ENCODE measurements at places on chromosomes 5 and 9.

- no peak for DNase-seq
Measured at GRCh38 chr5:84453405-84453804, 68.7 kb upstream of the EDIL3 start.

- DNase-seq: no peak
Measured at GRCh38 chr5:73494721-73495120, 3.5 kb upstream of the BTF3 start.

GRCh38 chr9:127662617-127663016 is 44.2 kb upstream of the CFAP157 start:
- no peak for DNase-seq

DNA sequence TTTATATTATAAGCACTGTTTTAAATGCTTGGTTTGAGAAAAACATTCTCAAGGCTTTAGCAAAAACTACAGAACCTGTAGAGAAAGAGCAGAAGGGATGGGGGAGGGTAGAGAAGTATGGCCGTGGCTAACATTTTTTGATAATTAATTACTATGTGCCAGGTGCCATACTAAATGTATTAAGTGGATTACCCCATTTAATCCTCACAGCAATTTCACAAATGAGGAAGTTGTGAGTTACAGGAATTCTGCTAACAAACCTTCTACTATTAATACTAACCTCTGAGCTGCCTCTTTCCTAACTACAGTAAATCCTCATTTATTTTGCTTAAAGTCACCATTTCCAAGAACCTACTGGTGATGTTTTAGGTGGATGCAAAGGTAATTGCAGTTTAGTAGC is 157.9 kb downstream of the RNF180 start:
- no peak for DNase-seq

- no peak for DNase-seq
Measured at GRCh38 chr9:129681924-129682323, 16.5 kb downstream of the PRRX2 start.

- DNase-seq: no peak
Measured at GRCh38 chr5:67118050-67118620, 78.5 kb downstream of the CD180 start.

- DNase-seq: no peak
Measured at GRCh38 chr9:116940614-116941215, 253.6 kb downstream of the TRIM32 start.

- DNase-seq: peak; percentile 20
Measured at GRCh38 chr5:80865551-80865950, 94.6 kb upstream of the RASGRF2 start.

DNA sequence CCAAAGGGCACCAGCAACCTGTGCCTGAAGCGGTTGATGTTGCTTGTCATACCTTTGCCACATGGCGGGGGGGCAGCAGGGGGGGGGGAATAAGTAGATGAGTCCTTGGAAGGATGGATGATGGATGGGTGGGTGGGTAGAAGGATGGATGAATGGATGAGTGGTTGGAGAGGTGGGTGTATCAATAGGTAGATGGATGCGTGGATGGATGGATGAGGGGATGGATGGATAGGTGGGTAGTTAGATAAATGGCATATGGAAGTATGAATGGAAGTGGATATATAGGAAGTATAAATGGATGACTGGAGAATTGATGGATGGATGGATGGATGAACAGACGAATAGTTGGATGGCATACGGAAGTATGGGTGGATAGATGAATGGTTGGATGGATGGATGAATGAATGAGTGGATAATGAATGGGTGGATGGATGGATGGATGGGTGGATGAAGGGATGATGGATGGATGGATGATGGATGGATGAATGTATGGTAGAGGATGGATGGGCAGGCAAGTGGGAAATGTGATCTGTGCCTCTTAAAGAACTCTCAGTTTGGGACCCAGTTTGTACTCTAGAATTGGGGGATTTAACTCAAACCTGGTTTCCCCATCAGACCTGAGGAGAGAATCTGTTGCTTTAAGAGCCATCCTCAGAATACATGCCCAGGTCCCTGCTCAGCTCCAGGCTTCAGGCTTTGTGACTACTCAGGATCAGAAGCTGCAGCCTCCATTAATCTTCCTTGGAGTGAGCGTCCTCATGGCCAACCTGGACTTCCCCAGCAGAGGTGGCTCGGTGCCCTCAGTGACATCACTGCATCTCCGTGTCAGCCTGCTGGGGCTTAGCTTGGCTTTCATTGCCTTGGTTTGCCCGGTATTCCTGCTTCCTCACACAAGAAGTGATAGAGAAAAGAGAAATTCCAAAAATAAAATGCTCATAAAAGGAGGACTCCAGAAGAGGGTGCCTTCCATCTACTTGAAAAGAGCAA is 27.6 kb upstream of the SUSD3 start:
- DNase-seq: no peak

DNA sequence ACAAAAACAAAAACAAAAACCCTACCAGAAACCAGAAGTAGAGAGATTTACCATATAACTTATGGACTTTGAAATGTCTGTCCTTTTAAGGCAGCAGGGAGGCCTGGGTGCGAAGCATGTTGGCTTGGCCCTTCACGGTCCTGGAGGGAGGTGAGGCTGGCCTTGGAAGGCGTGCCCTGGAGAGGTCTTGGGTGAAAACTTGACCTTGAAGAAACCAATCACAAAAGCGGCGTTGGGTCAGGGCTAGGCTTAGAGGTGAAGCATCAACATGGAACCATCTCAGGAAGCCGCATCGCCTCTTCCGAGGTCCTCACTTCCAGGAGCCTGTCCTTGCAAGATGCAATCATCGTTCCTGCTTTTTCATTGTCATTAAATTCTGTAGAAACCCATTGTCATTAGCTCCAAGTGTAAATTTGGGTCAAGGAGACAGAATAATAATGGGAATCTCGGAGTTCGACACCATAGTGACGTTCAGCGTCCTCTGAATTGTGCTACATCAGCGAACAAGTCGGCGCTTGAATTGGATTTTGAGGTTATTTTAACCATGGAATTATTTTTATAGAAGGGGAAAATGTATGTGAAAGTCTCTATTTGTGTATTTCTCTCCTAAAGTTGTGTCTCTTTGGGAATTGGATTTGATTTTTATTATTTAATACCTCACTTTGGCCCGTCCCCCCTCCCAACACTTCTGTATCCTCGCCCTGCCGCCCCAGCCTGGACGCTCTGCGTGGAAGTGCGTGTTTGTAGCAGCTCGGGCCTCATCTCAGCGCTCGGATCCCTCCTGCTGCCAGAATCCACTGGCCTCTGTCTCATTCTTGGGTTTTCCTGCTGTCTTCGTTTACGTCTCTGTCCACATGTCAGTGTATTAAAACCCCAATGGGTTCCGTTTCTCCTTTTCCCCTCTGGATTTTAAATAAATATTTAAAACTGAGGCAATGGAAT is 11.1 kb upstream of the ORM1 start:
- no peak for DNase-seq

GRCh38 chr9:90073186-90073945 is 468.6 kb downstream of the GADD45G start:
- DNase-seq: no peak

DNA sequence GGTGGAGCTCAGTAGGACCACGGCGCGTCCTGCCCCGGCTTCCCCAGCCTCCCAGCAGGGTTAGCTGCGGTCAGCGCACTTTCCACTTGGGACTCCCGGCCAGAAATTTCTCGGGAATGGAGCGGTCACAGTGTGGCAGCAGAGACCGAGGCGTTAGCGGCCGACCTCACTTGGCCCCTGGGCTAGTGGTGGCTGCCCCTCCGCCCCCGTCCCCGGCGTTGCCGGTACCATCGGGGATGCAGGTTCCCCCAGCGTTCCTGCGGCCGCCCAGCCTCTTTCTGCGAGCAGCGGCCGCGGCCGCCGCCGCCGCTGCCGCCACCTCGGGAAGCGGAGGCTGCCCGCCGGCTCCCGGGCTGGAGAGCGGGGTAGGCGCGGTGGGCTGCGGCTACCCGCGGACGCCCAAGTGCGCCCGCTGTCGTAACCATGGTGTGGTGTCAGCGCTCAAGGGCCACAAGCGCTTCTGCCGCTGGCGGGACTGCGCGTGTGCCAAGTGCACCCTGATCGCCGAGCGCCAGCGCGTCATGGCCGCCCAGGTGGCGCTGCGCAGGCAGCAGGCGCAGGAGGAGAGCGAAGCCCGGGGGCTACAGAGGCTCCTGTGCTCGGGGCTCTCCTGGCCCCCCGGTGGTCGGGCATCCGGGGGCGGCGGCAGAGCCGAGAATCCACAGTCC is 460 bp downstream of the DMRTA1 start:
- DNase-seq: no peak

- DNase-seq: no peak
Measured at GRCh38 chr5:177093082-177093712, 6.5 kb downstream of the FGFR4 start.

- no peak for DNase-seq
Measured at GRCh38 chr9:104997536-104997935, 69.6 kb upstream of the ABCA1 start.

GRCh38 chr9:129697656-129698253 is 32.3 kb downstream of the PRRX2 start:
- DNase-seq: no peak

Measured in inflammatory macrophage treated with lipopolysaccharide for 1 hour (primary cell).